Cerebellar cortex (tissue), 1 donor: ENCODE measurements at places on chromosomes 4 and X.

DNA sequence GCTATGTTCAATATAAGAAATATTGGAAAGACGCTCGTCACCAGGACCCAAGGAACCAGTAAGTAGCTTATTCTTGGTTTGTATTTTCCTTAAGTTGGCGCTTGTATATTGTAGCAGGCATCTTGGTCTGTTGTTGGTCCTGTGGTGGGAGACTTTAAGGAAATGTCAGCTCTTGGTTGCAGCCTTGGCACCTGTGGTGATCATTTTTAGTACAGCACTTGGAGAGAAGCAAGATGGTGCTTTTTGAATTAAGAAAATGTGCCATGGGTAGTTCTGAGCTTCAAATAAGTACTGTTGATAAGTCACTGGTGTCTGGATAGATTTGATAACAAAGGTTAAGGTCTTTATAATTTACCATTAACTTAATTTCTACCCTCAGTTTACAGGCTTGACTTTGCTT is 1.1 kb downstream of the RPS3A start:
- no peak for DNase-seq

DNA sequence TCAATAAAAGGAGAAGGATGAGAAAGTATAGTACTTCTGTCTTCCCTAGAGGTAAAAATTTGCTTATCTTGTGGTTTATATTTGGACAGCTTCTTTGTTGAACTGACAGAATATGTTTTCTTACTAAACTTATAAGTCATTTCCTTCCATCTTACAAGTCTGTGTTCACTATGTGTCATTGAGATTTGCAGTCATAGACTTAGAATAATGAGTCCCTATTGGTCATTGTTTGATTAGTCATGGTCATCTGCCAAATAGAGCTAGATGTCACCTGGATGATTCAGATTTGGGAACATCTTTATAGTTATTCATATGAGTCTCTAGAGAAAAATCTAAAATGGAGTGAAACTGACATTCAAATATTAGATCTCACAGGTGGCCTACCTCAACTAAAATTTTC is 51.5 kb downstream of the SPATA18 start:
- no peak for DNase-seq

DNA sequence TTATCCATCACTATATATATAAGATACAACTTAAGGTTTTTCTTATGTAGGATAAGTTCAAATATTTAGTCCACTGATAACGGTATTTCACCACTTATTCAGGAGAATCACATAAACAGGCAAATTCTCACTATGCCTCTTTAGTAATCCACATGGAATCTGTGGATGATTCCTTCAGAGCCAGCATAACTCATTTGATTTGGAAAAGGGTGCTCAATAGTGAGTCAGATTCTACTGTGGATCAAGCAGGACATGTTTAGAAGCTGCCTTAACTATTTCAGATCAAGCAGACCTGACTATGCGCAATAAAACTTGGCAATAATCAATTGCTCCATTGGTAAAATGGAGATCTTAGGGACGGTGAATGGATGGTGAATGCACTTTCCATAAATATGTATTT is 184.1 kb downstream of the CBR4 start:
- DNase-seq, result no peak

GRCh38 chrX:119763836-119764387 is 5.5 kb downstream of the SOWAHD start:
- DNase-seq, result no peak

DNA sequence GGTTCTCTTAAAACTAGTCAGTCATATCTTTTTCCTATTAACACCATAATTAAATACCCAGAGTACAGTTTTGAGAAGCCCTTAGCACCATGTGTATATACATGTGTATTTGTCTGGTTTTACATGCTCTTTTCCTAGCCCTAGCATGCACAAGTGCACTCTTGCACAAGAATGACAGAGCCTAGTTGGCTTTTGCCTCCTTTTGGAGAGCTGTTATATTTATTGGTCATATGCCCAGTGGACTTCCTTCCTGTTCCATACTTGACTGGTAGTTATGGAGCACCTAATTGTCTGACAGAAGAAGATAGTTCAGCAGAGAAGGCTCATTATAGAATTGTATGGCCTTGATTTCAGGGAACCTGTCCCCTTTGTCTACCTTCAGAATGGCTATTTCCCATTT is 155.6 kb downstream of the ARX start:
- DNase-seq, result no peak

DNA sequence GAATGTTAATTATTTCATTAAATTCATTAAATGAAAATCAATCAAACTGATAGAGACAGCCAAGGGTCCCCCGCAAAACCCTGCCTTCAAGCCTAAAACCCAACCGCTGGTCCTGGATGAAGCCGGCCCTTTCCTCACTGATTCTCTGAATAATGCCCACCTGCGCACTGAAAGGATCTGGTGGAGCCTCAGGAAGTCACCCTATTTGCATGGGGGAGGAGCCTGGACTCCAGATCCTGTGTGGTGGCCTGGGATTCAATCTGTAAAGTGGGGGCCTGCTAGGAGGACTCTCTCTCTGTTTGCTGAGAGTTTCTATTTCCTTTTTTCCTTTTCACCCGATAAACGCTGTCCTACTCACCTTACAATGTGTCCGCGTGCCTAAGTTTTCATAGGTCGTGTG is 97.9 kb upstream of the ADAMTS3 start:
- no peak for DNase-seq

- no peak for DNase-seq
These were observed 3.8 kb downstream of the ARHGAP10 start for GRCh38 chr4:147735413-147736301.

DNA sequence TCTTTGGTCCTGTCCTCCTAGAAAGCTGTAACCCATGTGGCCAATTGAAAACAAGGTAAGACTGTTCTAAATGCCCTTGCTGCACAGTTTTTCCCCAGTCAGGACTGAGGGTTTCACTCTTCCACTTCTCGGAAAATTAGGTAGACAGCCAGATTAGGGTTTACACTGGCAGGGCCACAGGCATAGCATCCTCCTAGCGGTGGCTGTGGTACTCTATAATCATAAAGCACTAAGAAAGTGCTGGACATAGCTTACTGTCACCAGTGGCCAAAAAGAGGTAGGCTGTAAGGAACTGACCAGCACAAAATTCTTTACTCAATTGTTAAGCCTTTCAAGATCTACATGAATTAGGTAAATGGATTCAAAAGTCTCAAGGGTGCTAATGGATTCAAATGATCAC is 11.6 kb upstream of the USP46 start:
- DNase-seq, result no peak
